Peyer's patch (tissue), 4 donors: ENCODE measurements at places on chromosomes 5 and 9. TPM values are rescaled to one million over a fixed set of nuclear protein-coding genes. Genes with fewer than 3 reads are reported as not detected.
A peak's percentile ranks its signal among the peaks of the same experiment; 100 is the strongest.

SPINK1 gene
- total RNA-seq, result 133 TPM

DNA sequence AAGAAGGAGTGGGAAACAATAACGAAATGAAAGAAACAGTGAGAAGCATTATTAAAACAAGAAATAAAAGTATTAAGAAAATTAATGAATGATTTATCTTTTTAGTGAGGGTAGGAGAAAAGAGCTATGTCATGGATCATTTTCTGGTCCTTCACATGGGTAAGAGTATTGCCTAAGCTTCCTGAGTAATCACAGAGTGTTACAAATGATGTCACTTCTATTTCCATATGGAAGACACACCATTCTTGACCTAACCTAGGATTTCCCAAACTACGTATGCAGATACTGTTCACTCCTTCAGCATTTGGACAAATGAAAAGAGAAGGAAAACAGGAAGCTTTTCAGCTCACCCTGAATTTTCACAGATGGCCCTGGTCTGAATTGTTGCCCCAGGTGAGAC, 3.3 kb upstream of the TSLP start:
- no peak for DNase-seq

GRCh38 chr9:121745396-121745695, 93.9 kb downstream of the DAB2IP start:
- DNase-seq, result no peak

DNA sequence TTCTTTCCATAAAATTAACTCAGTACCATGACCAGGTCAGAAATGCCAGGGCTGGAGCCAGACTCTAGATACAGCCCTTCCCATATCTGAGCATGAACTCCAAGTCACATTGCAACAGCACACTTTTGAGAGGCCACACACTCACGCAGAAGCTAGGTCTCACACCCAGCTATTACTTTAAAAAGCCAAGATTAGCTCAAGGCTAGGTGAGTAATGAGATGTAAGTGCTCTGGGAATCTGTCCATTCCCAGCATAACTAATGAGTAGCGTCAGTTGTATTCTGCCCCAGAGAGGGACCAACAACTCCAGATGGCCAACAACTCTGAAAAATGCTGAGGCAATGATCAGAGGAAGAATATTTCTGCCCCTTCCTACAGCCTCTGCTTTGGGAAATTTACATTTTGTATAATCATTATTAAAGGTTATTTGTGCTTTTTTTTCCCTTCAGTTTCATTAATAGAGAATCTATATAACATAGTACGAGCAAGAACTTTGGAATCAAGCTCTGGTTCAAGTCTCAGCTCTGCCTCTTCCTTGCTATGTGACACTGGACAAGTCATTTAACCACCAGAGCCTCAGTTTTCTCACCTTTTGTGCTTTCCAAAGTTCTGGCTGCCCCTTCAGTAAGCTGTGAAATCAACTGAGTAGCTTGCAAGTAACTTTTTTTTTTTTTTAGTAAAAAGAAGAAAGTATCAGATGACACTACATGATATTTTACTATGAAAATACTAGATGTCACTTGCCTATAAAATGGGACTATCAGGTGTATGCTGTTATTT, 118.3 kb downstream of the NR6A1 start:
- DNase-seq, result no peak

- no peak for DNase-seq
These were observed 343.3 kb upstream of the KLF4 start for GRCh38 chr9:107832871-107833270.

- DNase-seq, result peak; percentile 66
These were observed 830 bp downstream of the TRAF1 start for GRCh38 chr9:120925535-120926396.

CAVIN4 gene
- total RNA-seq, result not detected

- peak; percentile 71 for DNase-seq
These were observed 137.6 kb downstream of the SUSD1 start for GRCh38 chr9:112037281-112038016.

DNA sequence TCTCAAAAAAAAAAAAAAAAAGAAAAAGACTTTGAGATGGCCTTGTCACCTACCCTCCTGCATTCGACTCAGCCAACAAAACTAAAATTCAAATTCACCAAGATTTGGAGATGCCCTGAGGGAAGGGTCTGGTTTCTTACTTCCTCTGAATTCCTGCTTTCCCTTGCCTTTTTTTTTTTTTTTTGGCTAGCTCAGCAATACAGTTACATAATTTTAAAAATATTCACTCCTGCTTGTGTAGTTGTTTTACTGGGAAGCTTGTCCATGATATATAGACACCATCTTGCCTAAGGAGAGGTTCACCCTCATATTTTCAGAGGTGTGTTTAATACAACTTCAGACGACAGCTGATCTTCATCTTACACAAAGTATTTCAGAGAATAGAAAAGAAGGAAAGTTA, 21.3 kb upstream of the SERINC5 start:
- no peak for DNase-seq

DNA sequence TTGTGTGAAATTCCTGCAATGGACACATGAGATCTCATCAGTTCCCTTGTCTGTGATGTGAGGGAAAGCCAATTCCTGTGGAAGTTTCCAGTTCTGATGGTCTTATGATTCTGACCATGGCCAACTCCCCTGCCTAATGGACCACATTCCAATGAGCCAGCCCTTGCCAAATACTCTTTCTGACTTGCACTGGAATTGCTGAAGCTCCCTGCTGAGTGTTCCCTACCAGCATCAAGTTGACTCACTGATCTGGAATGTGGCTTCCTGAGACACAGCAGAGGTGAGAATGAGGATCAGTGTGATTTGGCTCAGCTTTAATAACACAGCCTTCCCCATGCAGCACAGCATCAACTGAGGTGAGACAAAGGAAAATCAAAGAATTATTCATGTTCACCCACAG, 427.8 kb downstream of the KDM4C start:
- no peak for DNase-seq

PCDHGC5 gene
- 0.95 TPM for total RNA-seq

GRCh38 chr9:994005-994404, 17.6 kb downstream of the DMRT3 start:
- no peak for DNase-seq

DNA sequence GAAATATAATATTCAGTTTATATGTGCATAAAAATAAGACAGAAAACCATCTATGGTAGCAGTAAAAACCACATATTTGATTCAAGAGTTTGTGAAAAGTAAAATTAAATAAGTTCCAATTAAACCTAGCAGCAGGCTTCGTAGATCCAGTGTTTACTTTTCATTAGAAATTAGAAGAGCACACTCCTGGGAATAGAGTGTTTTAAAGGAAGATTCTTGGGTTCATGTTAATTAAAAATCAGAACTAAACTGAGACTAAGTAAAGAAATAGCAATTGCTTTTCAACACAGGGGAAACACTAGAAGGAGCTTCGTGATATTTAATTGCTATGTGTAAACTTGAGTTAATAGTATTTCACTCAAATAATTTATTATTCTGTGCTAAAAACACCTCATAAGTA, 1097.8 kb upstream of the CDH18 start:
- DNase-seq, result no peak

C9orf43 gene
- 1.2 TPM for total RNA-seq

- DNase-seq, result no peak
These were observed 53.0 kb upstream of the RETREG1 start for GRCh38 chr5:16669776-16670175.

PITX1 gene
- total RNA-seq, result 4.2 TPM

DNA sequence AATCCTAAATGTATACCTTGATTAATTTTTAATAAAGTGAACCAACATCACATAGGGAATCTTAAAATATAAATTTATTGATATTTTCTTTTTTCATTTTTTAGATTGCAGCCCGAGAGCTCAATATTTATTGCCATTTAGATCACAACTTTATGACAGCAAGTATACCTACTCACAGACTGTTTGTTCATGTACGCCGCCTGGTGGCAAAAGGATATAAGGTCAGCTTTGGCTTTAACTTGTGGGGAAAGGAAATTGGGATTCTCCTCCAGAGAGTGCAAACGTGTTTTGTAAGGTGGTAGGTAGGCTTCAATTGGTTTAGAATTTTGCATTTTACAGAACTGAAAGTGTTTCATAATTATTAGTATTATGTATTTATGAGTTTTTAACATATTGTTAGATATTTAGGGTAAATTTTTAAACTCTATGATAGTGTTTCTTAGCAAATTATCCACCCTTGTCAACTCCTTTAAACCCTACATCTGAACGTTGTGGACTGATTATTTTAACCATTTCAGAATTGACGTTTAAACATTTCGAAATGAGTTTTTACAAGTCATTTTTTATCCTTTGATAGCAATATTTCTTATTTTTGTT, 17.5 kb upstream of the DHFR start:
- peak; percentile 67 for DNase-seq

SEPTIN8 gene
- 53.1 TPM for total RNA-seq

COL23A1 gene
- total RNA-seq, result 1.2 TPM

DNA sequence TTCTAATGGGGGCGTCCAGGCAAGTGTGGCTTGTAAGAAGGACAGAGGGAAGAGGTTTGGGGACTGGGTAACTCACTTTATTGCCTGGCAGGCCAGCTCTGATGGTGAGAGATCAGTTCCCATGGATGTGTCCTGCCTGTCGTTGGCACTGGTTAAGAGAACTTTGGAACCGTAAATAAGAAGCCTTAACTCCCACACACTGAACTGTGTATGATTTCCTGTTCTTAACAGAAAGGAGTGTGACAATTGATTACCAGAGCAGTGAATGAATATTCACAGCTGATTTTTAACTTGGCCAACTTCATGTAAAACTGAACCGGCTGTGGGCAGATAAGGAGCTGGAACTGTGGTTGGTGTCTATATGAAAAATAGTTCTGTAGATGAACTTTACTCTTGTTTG, 63.2 kb downstream of the MEGF10 start:
- DNase-seq, result no peak
